Hepatic stellate cell (primary cell): ENCODE measurements at places on chromosomes 6 and 20.

GRCh38 chr6:39496915-39497314, 174.4 kb upstream of the KCNK16 start:
- DNase-seq = no peak

DNA sequence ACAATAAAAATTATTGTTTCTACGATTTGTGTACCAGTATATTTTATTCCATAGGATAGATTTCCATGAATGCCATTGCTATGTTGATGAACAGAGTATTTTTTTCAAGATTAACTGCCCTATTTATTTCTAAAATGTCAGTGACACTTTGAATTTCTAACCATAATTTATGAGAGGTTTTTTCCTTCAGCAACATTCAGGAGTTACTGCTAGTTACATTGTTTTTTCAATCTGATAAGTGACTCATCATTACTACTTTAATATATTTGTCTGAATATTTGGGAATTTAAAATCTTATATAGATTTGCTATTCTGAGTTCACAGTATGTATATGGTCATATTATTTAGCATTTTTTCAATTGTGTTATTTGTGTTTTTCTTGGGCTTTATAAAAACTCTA, 6.0 kb upstream of the OR2B6 start:
- DNase-seq = no peak

GRCh38 chr6:37552267-37552666, 52.6 kb upstream of the CCDC167 start:
- DNase-seq = no peak

DNA sequence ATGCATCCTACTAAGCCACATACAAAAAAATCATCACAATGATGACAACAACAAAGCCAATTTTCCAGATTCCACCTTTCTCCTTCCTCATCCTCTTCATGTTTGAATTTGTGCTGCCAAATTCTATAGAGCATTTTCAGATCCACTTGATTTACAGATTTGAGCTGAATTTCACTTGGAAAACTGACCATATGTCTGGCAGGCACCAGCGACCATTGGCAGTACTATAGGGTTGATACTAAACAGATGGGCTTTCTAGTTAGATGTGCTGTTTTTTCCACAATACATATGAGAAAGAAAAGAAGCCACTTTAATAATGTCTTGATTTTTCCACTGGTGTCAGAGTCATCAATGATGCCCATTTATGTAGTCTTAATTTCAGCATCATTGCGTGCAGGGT, 127.0 kb downstream of the PHACTR3 start:
- DNase-seq = no peak

DNA sequence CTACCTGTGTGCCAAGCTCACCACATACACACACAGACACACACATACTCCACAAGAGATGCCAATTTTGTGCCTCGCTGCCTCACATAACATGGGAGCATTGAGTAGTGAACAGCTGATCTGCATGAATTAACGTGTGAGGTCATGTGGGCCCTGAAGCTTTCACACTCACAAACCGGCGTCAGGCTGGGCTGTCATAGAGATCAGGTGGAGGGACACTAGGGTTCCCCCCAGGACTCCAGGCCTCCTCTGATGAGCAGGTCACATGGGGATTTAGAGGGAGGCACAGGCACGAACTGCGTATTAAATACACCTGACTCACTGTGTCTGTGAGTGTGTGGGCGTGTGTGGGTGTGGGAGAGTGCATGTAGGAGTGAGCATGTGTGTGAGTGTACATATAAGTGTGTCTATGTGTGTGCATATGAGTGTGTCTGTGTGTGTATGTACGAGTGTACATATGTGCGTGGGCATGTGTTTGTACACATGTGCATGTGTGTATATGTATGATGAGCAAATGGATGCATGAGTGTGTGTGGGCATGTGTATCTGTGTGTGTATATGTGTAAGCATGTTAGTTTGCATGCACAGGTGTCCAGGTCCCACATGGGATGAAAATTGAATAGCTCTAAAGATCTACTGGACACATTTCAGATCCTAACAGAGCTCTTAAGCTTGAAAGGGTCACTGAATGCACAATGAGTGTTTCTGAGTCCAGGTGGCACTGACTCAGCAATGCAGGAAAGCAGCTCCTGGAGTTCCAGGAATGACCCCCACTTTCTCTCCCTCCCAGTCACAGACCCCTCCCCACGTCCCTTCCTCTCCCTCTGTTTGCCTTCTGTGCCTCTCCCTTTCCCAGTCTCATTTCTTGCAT, 336.6 kb downstream of the PREX1 start:
- no peak for DNase-seq

DNA sequence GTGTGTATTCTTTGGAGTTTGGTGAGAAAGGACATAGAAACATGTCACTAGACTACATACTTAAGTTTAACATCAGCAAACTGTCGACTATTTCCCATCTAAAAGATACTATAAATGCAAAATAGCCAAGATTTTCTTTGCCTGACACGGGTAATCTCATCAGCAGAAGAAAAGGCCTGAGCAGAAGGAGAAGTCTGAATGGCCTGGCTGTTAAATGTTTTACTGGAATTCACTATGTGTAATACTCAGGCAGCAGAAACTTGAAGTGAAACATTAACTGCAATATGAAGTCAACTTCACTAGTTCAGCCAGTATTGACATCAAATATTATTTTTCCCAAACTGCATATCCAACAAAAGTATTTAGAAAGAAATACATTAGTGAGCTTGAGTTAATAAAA, 6.4 kb upstream of the DSE start:
- no peak for DNase-seq

GRCh38 chr20:37935435-37935834, 32.5 kb downstream of the VSTM2L start:
- DNase-seq = no peak

- no peak for DNase-seq
Measured at GRCh38 chr20:50332491-50332980, 141.9 kb downstream of the CEBPB start.

GRCh38 chr20:37777988-37778659, 84.3 kb downstream of the CTNNBL1 start:
- DNase-seq = no peak

DNA sequence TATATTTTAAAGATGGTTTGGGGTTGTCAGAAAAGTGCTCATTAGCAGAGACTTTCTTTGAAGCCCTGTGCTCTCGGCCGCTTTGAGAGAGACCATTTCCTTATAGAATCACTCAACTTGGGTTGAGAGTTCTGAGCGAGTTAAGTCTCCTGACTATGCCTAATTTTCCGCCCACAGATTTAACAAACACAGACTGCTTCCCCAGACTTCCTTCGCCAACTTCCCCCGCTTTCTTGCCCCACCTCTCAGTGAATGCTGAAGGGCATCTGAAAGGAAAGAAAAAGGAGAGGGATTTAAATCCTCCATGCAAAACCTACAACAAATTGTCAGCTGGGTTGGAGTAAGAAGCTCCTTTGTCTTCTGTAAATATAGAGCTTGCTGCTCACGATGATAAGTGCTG, 224.0 kb downstream of the EYA2 start:
- DNase-seq = no peak

DNA sequence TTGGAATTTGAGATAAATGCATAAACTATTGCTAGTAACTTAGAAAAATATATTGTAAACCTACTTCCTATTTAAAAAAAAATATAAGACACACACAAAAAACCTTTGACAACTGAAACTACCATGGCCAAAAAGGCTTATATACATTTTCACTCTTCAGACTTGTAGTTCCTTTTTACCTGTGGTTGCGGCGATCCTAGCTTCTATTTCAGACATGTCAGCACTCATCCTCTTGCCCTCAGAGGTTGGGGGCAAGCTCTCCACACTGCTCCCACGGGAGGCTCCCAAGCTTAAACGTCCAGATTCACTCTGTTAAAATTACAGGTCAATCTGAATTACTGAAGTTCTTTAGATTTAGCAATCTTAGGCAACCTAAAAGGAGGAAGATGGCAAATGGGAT, 39.8 kb downstream of the MAP3K7 start:
- DNase-seq = no peak
